ENCODE measurements at places on chromosomes 2 and 18. TPM values are rescaled to one million over a fixed set of nuclear protein-coding genes. Genes with fewer than 3 reads are reported as not detected.

Gene PDCD1
- 0.22 TPM for total RNA-seq

Gene ARHGAP28
- 6.6 TPM for total RNA-seq

Gene IMPACT
- total RNA-seq: 23.0 TPM

Gene ANKRD30BL
- total RNA-seq: not detected

GRCh38 chr2:212595036-212595654 is 56.5 kb upstream of the ERBB4 start:
- no peaks in the 10 kb centered on the region for H3K4me1 ChIP-seq
- no peaks in the 10 kb centered on the region for H3K36me3 ChIP-seq
- H3K27me3 ChIP-seq: no peaks in the 10 kb centered on the region
- H3K4me3 ChIP-seq: no peak overlapping the region

DNA sequence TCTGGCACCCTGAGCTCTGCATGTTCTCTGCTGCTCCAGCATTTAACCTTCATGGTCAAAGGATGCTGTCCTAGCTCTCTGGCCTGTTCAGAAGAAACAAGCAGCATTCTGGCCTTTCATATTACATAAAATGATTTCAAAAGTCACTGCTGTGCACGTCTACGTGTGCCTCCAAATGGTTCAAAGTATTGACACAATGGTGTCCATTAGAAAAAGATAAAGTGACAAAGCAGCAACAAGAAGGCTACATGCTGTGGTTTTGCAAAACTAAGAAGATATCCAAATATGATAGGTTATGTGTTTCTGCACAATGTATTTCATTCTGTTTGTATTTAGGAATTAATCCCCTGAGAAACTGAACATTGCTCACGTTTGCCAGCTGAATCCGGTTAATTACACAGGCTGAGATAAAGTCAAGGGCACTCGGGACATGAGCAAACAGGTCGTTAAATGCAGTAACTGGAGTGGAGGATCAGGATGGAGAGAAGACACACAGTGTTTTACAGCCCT is 258.5 kb downstream of the DOK6 start:
- no peak for DNase-seq
- no peaks in the 10 kb centered on the region for H3K27me3 ChIP-seq
- no peak overlapping the region for H3K4me3 ChIP-seq
- H3K27ac ChIP-seq: peak overlapping the region; percentile 34

GRCh38 chr2:160419776-160420505 is 73.7 kb downstream of the RBMS1 start:
- no peaks in the 10 kb centered on the region for H3K36me3 ChIP-seq
- no peak for DNase-seq
- H3K4me1 ChIP-seq: no peaks in the 10 kb centered on the region
- no peak overlapping the region for H3K27ac ChIP-seq
- no peak overlapping the region for H3K4me3 ChIP-seq

DNA sequence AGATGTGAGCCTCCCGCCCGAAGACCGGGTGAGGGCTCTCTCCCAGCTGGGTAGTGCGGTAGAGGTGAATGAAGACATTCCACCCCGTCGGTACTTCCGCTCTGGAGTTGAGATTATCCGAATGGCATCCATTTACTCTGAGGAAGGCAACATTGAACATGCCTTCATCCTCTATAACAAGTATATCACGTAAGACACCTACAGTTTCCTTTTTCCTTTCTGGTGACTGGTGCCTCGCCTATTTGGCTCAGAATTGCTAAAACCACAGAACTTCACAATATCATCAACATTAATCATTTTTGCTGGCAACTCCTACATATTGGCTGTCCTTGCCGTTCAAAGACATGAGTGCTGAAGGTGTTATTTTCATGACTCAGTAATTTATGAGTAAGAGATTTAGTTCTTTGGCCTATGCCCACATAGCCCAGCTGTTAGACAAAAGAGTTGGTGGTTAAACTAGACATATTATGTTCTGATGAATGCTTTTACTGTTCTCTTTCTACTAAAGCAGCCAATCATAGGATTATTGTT is 2.2 kb downstream of the STAMBP start:
- H3K27me3 ChIP-seq: no peaks in the 10 kb centered on the region
- H3K27ac ChIP-seq: no peak overlapping the region
- no peak for DNase-seq
- H3K4me3 ChIP-seq: no peak overlapping the region
- peaks cover 19% of the 10 kb centered on the region for H3K4me1 ChIP-seq

- H3K36me3 ChIP-seq: no peaks in the 10 kb centered on the region
- no peak overlapping the region for H3K27ac ChIP-seq
- no peaks in the 10 kb centered on the region for H3K27me3 ChIP-seq
- no peaks in the 10 kb centered on the region for H3K4me1 ChIP-seq
- no peak for DNase-seq
Measured at GRCh38 chr2:51297488-51297887, 265.6 kb upstream of the NRXN1 start.

DNA sequence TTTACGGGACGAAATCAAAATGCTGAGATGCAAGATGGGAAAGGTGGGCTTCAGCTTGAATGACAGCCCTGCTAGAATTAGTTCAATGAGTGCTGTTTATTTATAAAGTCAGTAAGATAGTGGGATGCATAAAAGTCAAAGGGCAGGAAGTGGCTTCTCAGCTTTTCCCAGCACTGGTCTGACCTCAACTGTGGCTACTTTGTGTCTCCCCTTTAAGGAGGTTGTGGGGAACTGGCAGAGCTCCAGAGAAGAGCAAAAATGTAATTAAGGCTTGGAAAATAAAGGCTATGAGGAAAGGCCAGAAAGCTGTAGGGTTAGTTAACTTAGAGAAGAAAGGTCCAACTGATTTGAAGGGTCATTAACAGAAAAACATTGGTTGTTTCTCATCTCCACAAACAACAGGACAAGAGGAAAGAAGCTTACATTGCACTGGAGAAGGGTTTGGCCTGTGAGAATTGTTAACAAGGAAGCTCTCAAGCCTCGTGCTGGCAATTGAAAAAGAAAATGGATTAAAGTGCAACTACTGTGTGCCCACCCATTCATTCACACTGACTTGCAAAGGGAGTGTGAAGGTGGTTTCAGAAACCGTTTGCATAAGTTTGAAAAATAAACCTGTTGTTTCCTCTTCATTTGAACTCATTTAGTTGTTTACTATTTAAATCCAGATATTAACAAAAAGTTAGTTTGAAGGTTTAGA is 68.8 kb upstream of the CD28 start:
- H3K4me3 ChIP-seq: no peak overlapping the region
- H3K36me3 ChIP-seq: no peaks in the 10 kb centered on the region
- H3K27me3 ChIP-seq: no peaks in the 10 kb centered on the region
- H3K4me1 ChIP-seq: no peaks in the 10 kb centered on the region
- DNase-seq: no peak

- H3K27ac ChIP-seq: peak overlapping the region; percentile 33
- H3K36me3 ChIP-seq: no peaks in the 10 kb centered on the region
- no peaks in the 10 kb centered on the region for H3K4me1 ChIP-seq
- no peak overlapping the region for H3K4me3 ChIP-seq
Measured at GRCh38 chr18:23311351-23312121, 141.6 kb upstream of the RIOK3 start.

DNA sequence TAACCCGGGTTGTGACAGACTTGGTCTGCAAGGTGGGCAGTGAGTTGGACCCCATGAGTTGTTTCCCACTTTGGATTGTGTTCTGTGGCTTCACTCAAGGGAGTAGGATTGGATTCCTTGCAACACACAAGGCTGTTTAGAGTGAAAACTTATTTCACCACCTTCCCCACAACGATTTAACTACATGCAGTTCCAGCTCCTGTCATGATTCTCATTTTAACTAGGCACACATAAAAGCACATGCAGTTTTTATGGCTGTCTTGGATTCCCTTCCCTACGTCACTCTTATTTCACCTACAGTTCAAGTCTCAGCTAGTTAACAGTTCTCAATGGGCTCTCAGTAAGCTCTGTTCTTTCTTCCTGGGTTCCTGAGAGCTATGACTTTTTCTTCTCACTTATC is 15.9 kb downstream of the EFEMP1 start:
- DNase-seq: no peak
- no peak overlapping the region for H3K27ac ChIP-seq
- no peak overlapping the region for H3K4me3 ChIP-seq
- no peaks in the 10 kb centered on the region for H3K27me3 ChIP-seq
- H3K4me1 ChIP-seq: no peaks in the 10 kb centered on the region
- no peaks in the 10 kb centered on the region for H3K36me3 ChIP-seq

DNA sequence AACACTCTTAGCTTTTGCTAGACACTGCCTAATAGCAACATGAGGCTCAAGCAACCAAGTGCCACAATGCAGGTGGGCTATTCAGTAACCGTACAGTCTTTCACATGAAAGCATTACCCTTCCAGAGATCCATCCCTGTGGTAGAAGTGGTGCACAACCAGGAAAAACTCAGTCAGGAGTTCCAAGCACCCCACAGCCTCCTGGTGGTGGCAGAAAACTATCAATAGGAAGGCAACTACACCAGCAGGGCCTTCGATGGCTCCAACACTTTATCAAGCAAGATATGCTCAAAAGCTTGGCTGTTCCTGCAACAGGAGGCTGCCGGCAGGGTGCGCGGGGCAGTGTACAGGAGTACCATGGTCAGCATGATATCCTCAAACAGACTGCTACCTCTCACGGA is 176.1 kb upstream of the DLGAP1 start:
- no peaks in the 10 kb centered on the region for H3K36me3 ChIP-seq
- no peak overlapping the region for H3K4me3 ChIP-seq
- no peaks in the 10 kb centered on the region for H3K4me1 ChIP-seq

GRCh38 chr18:3251963-3252277 is 4.3 kb downstream of the MYL12A start:
- no peaks in the 10 kb centered on the region for H3K27me3 ChIP-seq
- H3K36me3 ChIP-seq: peaks cover 43% of the 10 kb centered on the region
- no peaks in the 10 kb centered on the region for H3K4me1 ChIP-seq

GRCh38 chr18:65411061-65411460 is 339.8 kb upstream of the CDH7 start:
- no peak overlapping the region for H3K4me3 ChIP-seq
- H3K36me3 ChIP-seq: no peaks in the 10 kb centered on the region

GRCh38 chr18:22709288-22710060 is 223.7 kb upstream of the RBBP8 start:
- H3K36me3 ChIP-seq: no peaks in the 10 kb centered on the region
- H3K27ac ChIP-seq: no peak overlapping the region
- H3K27me3 ChIP-seq: no peaks in the 10 kb centered on the region
- no peak overlapping the region for H3K4me3 ChIP-seq

DNA sequence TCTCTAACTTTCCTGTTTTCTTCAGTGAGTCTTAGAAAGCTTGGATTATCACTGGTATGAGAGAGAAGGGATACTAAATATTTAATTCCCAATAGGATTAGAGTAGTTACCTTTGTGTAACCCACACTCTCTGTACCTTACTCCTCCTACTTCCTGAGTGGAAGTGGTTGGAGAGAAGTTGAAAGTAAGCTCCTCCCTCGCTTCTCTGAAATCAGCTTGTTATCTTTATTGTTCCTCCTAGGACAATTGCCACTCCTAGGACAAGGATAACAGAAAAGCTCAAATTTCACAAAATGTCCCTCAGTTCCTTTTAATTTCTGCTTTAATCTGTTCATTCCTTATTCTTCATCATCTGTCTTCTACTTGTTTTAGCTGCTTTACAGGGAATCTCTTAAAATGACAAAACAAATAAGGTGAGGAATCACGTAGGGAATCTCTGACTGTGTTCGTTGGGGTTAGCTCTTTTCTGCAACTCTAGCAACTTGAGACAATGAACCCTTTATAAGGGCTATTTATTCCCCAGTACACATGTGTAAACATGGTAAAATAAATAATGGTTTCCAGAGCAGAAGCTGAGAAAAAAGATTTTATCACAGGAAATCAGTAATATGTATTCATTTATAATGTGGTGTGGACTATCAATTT is 8.6 kb downstream of the ITPRID2 start:
- H3K27me3 ChIP-seq: no peaks in the 10 kb centered on the region
- H3K4me1 ChIP-seq: peaks cover 97% of the 10 kb centered on the region
- no peak overlapping the region for H3K4me3 ChIP-seq
- no peak for DNase-seq
- peaks cover 49% of the 10 kb centered on the region for H3K36me3 ChIP-seq

GRCh38 chr18:55268628-55269275 is 309.5 kb upstream of the CCDC68 start:
- no peaks in the 10 kb centered on the region for H3K4me1 ChIP-seq
- H3K36me3 ChIP-seq: no peaks in the 10 kb centered on the region
- peak overlapping the region; percentile 15 for H3K27ac ChIP-seq
- no peak for DNase-seq
- H3K27me3 ChIP-seq: no peaks in the 10 kb centered on the region

- DNase-seq: no peak
- no peaks in the 10 kb centered on the region for H3K4me1 ChIP-seq
- H3K27me3 ChIP-seq: no peaks in the 10 kb centered on the region
- no peaks in the 10 kb centered on the region for H3K36me3 ChIP-seq
- H3K27ac ChIP-seq: no peak overlapping the region
Measured at GRCh38 chr18:10413722-10414121, 40.7 kb upstream of the APCDD1 start.

DNA sequence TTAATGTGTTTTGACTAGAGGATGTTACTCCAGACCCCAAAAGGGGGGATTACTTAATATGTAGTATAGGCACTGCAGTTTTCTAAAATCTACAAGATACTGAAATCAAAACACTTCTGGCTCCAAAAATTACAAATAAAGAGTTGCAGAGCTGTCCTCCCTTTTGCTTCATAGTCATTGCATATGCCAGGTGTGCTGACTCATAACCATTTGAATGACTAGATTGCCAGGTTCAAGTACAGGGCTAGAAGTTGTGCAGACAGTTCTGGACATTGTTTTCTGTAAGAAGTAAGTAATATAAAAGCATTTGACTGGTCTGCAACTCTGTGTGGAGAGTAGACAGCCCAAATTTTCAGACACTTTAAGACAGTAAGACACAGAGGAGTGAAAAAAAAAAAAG is 6.7 kb downstream of the CWC22 start:
- DNase-seq: no peak
- H3K27me3 ChIP-seq: no peaks in the 10 kb centered on the region
- H3K27ac ChIP-seq: no peak overlapping the region
- no peak overlapping the region for H3K4me3 ChIP-seq
- H3K4me1 ChIP-seq: peaks cover 5% of the 10 kb centered on the region
- H3K36me3 ChIP-seq: no peaks in the 10 kb centered on the region

DNA sequence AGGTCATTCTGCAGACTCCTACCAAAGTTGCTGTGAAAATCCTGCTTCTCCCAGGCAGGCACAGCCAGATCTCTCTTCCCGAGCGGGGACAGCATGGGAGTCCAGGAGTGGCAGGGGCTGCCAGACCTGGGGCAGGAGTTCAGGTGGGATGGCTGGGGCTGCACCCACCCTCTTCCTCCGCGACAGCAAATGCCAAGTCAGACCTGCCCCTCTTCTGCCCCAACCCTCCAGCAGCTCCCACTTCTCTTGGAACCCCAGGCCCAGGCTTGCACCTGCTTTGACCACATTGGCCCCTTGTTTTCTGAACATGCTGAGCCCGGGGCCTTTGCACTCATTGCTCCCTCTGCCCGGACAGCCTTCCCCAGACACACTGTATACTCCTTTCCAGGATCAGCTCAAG is 288.2 kb upstream of the HS6ST1 start:
- DNase-seq: peak; percentile 7
- no peak overlapping the region for H3K27ac ChIP-seq
- no peaks in the 10 kb centered on the region for H3K36me3 ChIP-seq

GRCh38 chr2:201572846-201573508 is 70.3 kb downstream of the TMEM237 start:
- H3K27me3 ChIP-seq: no peaks in the 10 kb centered on the region
- H3K4me1 ChIP-seq: no peaks in the 10 kb centered on the region
- no peak for DNase-seq
- no peaks in the 10 kb centered on the region for H3K36me3 ChIP-seq
- no peak overlapping the region for H3K27ac ChIP-seq

GRCh38 chr2:121360566-121361300 is 75.7 kb upstream of the TFCP2L1 start:
- no peak overlapping the region for H3K4me3 ChIP-seq
- DNase-seq: no peak
- no peaks in the 10 kb centered on the region for H3K4me1 ChIP-seq
- H3K27ac ChIP-seq: no peak overlapping the region

GRCh38 chr2:208280933-208281332 is 14.9 kb downstream of the PIKFYVE start:
- DNase-seq: no peak
- H3K36me3 ChIP-seq: peaks cover 76% of the 10 kb centered on the region
- H3K27ac ChIP-seq: no peak overlapping the region
- H3K27me3 ChIP-seq: no peaks in the 10 kb centered on the region
